Eye (tissue), 1 donor: ENCODE measurements at places on chromosomes 7 and 10.

DNA sequence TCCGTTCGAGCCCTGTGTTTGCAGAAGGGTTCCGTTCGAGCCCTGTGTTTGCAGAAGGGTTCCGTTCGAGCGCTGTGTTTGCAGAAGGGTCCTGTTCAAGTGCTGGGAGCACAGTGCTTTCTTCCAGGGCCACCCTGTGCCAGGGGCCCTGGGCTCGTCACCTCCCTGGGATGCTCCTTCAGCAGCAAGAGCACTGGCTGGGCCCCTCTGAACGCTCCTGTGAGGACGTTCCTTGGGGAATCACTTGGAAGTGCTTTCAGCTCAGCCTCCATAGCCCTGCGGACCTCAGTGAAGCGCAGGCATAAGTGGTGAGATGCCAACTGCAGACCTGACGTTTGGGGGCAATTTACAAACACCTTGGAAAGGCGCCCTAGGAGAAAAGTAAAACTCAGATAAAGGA is 103.6 kb downstream of the DYNC2I1 start:
- DNase-seq = no peak

DNA sequence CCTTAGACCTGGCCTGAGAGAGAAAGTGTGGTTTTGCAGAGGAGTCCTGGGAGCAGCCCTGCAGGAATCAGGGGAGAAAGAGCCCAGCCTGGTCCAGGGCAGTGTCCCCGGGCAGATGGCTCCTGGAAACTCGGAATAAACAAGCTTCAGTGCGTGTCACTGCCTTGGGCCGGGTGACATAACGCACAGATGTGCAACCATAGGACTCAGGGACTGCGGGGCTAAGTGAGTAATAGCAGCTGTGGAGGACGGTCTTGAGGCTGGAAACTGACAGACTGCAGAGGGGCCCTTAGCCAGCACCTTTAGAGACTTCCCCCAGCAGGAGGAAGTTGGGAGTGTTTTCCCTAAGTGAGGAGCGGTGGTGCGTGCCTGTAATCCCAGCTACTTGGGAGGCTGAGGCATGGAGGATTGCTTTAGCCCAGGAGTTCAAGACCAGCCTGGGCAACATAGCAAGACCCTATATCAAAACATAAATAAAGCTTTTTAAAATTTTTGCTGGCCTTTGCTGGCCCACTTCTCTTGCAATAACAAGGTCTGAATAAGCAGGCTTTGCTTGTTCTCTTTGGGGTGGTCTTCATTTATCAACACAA is 5.3 kb upstream of the CLIP2 start:
- no peak for DNase-seq

- DNase-seq = no peak
Measured at GRCh38 chr7:46633200-46633599, 712.1 kb upstream of the IGFBP3 start.

- no peak for DNase-seq
Measured at GRCh38 chr10:71271662-71272055, 47.4 kb upstream of the SLC29A3 start.

- DNase-seq = no peak
Measured at GRCh38 chr10:12181065-12181775, 14.5 kb downstream of the NUDT5 start.

DNA sequence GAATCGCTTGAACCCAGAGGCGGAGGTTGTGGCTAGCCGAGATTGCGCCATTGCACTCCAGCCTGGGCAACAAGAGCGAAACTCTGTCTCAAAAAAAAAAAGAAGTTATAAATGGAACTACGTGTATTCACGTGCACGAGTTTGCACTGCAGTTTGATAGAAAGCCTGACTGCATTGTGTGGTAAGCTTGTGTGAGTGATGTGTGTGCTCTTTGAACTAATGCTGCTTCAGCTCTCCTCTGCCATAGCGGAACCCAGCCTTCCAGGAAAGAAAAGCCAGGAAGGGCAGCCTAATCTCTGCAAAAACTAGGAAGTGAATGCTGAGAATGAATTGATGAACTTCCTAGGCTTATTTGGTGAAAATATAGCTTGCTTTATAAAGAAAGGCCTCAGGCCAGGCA is 15.6 kb upstream of the MKRN1 start:
- no peak for DNase-seq

GRCh38 chr10:49645417-49645816 is 31.6 kb downstream of the CHAT start:
- DNase-seq = no peak

DNA sequence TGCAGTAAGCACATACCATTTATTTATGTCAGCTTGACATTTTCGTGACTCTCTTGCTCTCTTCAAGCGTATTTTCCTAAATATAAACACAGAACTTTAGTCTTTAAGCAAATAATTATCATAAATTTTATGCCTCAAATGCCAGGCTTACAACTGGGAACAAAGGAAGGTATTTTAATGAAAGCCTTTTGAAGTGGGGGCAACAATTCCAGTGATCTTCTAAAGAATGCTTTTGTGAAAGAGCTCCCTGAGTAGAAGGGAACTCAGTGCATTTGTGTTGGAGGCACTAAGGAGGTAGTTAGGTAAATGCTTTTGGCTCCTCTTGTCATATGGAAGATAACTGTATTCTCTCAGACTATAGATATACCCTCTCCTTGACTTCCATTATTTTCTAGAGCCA is 104.9 kb downstream of the VPS50 start:
- DNase-seq = no peak

GRCh38 chr10:47048526-47048905 is 137.3 kb downstream of the PTPN20 start:
- DNase-seq = no peak

- no peak for DNase-seq
Measured at GRCh38 chr10:86303626-86304025, 63.0 kb downstream of the GRID1 start.

DNA sequence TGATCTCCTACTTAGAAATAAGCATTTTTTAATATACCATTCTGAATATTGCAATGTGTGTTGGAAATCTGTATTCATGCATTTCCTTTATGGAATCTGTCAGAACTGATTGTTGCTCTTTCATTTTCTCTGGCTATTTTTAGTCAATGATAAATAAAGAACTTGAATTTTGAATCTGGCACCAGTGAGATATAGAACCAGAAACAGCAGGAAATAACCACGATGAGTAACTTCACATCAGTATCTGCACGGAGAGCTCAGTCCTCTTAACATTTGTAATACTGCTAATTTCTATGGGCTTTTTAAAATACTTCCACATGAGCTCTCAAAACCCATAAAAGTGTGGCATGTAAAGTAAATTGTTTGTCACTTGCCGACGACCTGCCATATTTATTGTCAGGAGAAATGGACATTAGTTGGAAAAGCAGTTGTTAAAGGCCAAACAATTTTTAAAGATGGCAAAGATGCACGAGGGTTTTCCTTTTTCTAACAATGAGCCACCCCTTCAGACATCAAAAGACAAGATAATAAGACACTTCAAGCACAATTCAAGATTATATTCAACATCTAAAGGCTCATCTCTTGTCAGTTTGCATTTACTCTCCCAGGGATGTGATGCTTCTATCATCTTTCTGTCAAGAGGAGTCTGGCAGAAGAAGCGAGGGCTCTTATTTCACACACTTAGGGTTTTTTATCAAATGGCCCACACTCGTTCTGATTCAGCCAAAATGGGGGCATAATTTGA is 118.3 kb downstream of the POU6F2 start:
- peak; percentile 21 for DNase-seq

GRCh38 chr10:110959379-110960332 is 40.3 kb downstream of the SHOC2 start:
- DNase-seq = no peak

- no peak for DNase-seq
Measured at GRCh38 chr7:138832966-138833365, 35.0 kb upstream of the ATP6V0A4 start.

- DNase-seq = no peak
Measured at GRCh38 chr7:71769326-71769725, 637.4 kb downstream of the GALNT17 start.

GRCh38 chr7:143285470-143285778 is 666 bp downstream of the TMEM139 start:
- DNase-seq = no peak

DNA sequence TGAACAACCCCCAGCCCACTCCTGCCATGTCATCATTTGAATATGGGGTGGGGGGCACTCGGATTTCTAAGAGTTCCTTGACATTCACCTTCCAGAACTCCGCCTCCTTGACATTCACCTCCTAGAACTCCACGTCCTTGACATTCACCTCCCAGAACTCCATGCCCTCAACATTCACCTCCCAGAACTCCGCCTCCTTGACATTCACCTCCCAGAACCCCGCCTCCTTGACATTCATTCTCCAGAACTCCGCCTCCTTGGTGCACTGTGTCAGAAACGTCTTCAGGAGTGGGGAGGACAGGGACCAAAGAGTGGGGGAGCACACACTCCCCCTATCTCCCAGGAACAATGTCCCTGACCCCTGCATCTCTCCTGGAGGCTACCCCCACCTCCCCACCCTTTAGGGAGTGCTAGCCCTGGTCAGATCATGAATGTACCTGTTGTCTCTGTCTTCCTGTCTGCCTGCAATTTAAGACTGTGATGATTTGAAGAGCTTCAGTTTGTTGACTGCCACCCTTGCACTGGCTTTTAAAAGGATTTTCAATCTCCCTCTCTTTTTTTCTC is 110.1 kb downstream of the NPTX2 start:
- DNase-seq = no peak

GRCh38 chr7:141288626-141289025 is 214.8 kb downstream of the TMEM178B start:
- no peak for DNase-seq

DNA sequence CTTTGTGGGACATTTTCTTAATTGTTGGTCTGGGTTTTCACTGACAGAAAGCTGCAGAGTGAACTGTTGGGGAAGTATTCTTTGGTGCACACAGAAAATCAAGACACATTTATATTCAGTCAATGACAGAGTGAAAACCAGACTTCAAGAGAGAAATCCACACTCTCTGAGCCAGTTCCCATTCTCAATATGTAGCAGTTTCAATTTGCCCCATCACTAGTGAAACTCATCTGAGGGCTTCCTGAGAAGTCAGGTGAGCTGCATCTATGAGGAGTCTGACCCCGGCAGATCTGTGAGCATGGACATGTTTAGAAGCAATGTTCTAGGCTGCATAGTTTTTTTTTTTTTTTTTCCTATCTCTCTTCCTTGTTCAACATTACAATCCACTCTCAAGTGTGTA is 163.7 kb upstream of the AHR start:
- DNase-seq = no peak
